Stimulated activated CD8-positive, alpha-beta memory T cell treated with anti-CD3 and anti-CD28 coated beads, Interleukin-15, amount 100 ng/mL, for 4 hours (primary cell): ENCODE measurements at places on chromosomes 5 and 9.

GRCh38 chr9:89917861-89918260 lies 313.0 kb downstream of the GADD45G start:
- no peak for DNase-seq

GRCh38 chr5:40986666-40987065 lies 77.4 kb downstream of the C7 start:
- no peak for DNase-seq

DNA sequence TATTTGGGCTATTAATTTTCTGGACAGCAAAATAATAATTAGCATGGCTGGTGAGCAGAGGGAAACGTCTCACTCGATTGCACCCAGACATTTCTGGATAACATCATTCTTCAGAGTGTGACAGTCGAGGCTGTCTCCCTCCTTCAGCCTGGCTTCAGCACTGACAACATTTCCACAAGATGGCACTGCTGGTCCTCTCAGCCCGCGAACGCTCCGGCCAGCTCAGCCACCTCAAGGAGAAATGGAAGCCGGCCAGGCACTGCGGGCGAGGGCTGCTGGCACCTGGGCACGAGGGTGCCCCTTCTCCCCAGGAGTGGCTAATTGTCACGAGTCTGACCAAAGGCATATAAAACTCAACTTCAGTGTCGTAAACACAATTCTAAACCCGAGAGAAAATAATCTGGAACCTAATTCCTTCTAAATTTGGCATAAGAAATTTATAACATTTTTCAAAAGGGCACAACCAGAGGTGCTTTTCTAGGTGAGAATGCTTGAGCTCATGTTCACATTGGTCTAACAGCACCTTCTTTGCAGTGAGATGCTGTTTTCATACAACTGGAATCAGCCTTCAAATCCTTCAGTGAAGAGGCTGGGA lies 65.9 kb downstream of the DAP start:
- no peak for DNase-seq

- no peak for DNase-seq
Observed at GRCh38 chr5:38670878-38671277, 114.4 kb upstream of the LIFR start.

DNA sequence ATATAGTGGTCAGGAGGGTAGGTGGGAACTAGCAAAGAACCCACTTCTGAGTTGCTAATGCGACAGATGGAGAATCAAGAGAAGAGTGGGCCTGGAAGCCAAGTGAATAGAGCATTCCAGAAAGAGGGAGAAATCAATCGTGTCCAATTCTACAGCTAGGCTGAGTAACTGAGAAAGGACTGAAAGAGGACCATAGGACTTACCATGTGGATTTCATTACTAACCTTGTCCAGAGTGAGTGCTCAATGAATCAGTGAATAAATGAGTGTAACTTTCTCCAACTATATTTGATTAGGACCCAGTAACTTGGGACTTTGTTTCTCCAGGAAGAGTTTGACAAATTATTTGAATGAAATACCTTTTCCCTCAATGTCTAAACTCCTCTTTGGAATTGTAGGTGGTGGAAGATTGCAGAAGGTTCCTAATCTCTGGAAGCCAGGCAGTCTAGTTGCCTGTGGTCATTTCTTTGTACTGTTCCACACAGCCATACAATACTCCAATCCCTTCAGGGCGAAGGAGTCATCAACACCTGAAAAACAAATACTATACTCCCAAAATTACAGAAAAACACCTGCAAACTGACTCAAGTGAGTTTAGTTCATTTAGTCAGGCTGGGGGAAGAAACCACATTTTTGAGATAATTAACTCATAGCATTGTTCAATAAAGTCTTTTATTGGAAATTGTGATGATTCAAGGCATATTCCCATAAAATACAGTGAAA lies 2.6 kb upstream of the F2RL1 start:
- DNase-seq, result no peak

GRCh38 chr5:5752844-5753243 lies 330.4 kb downstream of the ICE1 start:
- DNase-seq, result no peak

DNA sequence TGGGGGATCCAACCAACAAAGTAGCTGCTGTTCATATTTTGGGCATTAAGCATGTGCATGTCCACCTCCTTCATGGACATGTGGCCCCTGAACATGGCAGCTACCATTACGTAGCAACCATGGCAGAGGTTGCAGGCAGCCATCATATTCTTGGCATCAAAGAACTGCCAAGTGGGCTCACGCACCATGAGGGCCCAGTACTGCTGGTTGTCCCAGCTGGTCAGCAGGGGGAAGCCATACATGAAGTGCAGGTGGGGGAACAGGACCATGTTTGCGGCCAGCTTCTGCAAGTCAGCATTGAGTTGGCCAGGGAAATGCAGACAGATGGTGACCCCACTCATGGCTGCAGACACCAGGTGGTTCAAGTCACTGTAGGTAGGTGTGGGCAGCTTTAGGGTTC lies 9.5 kb downstream of the MTAP start:
- DNase-seq, result no peak

- no peak for DNase-seq
Observed at GRCh38 chr5:72499730-72500129, 7.5 kb downstream of the ZNF366 start.

- DNase-seq, result no peak
Observed at GRCh38 chr5:143354025-143354424, 49.5 kb downstream of the NR3C1 start.

DNA sequence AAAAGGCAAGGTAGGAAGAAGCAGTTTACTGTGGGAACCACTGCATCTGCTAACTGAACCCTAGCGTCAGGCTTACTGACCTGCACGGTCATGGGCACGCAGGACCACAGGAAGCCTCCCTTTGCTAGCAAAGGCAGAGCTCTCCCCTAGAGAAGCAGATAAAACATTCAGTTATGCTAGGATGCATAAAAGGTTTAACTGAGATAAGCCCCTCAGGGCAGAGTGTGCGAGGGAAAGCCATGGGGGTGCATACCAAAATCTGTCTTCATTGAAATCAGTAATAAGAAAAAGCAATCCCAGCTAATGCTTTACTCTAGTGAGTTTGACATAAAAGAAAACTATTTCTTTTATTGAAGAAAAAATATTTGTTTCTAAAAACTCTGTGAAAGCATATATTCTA lies 2403.7 kb upstream of the C9orf72 start:
- no peak for DNase-seq

- no peak for DNase-seq
Observed at GRCh38 chr9:136515276-136515675, 30.6 kb downstream of the NOTCH1 start.

GRCh38 chr5:67263656-67264408 lies 67.2 kb upstream of the CD180 start:
- DNase-seq, result no peak

DNA sequence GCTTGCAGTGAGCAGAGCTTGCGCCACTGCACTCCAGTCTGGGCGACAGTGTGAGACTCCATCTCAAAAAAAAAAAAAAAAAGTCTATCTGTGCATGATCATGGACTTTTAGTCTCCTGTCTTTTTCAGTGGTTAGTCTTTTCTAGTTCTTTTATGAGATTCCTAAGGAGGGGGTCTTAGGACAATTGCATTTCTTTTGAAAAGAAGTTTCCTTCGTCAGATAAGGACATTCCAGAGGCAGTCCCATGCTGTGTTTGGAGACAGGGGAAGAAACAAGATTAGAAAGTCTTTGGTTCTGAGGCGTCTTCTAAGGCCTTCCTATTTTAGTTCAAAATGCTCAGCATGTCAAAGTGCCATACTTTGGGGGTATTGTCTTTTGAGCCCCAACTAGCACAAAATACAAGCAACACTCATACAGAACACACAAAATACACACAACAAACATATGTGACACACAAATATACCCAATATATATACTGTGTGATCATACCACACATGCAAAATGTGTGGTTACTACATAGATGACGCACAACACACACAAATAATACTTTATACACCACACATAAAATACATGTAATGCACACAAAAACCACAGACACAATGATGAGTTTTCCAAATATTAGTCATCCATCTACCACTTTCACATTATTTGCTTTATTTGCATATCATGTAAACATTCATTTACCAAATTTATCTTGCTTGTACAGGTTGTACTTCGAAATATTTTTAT lies 394.5 kb downstream of the SPATA31D1 start:
- no peak for DNase-seq

DNA sequence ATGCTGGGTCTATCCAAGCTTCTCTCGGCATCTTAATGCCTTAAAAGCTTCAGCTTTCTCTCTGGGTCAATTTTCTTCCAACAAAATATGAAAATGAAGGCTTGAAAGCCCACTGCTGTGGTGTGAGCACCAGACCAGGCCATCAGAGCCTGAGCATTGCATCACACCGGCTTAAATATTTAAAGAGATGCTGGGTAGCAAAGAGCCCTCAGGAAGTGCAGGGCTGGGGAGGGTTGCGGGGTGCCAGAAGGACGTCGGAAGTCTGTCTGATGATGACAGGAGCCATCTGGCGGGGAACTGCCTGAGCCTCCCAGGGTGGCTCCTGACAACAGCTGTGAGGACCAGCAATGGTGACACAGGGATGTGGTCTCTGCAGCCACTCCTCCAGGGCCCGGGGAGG lies 185.5 kb downstream of the OLFM1 start:
- DNase-seq, result no peak

DNA sequence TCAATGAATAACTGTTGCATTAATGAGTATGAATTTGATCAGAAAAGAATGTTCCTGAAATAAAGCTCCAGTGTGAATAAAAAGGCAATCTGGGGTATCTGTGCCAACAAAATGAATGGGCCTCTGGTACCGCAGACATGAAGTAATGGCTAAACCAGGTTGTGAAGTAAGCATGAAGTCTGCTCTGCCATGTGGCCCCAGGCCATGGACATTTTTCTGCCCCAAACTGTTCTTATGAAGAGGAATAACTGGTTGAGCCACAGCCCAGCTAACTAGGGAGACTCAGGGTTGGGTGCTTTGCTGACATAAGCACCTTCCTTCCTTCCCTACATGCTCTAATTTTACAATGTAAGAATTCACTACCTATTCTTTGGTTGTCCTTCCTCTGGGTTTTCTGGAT lies 147.4 kb upstream of the LRRTM2 start:
- DNase-seq, result no peak

- DNase-seq, result no peak
Observed at GRCh38 chr5:143016777-143017516, 246.8 kb downstream of the ARHGAP26 start.

- no peak for DNase-seq
Observed at GRCh38 chr5:83441747-83442146, 29.8 kb upstream of the VCAN start.

GRCh38 chr5:148837383-148837782 lies 11.0 kb downstream of the ADRB2 start:
- DNase-seq, result no peak

GRCh38 chr5:180128671-180129261 lies 57.2 kb upstream of the RNF130 start:
- no peak for DNase-seq

- no peak for DNase-seq
Observed at GRCh38 chr5:150593593-150593992, 46.9 kb upstream of the SYNPO start.

DNA sequence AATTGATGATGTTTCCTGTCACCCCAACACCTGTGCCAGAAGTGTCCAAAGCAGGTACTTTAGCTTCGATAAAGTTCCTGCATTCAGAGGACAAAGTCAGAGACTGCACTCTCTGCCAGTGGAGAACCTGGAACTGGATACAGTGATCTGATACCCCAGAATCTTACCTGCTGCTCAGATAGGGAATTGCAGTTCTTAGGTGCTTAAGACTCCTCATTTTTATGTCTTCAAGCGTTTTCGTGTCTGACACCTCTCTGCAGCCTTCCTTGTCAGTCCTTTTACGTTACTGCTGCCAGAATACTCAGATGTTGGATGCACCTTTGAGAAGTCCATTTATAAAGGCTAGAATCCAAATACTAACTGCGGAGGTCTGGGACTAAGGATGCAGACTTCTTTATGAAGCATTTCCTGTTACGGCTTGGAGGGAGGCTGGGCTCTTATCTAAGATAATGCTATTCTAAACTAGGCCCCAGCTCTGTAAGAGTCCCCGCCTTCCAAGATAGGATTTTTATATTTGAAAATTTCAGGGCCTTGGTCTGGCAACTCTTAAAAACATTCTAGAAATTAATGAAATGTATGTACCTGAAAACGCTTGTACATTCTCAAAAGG lies 1.9 kb downstream of the ISOC1 start:
- no peak for DNase-seq

DNA sequence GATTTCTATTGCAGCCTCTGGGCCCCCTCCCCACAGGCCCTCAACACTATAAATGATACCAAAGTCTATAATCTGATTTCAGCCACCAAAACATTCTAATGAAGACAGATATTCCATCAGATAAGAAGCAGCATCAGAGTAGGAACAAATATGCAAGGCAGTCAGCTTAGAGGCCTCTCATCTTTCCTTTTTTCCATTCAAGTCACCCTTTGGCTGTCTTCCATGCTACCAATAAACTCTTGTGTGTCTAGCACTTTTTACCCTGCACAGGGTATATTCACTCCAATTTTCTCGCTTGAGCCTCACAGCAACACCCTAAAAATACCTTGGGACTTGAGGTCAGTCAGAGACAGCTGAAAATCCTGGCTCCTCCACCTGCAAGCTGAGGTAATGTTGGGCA lies 193.7 kb downstream of the BRINP1 start:
- DNase-seq, result no peak

- DNase-seq, result no peak
Observed at GRCh38 chr5:156411-157072, 34.8 kb upstream of the LRRC14B start.

DNA sequence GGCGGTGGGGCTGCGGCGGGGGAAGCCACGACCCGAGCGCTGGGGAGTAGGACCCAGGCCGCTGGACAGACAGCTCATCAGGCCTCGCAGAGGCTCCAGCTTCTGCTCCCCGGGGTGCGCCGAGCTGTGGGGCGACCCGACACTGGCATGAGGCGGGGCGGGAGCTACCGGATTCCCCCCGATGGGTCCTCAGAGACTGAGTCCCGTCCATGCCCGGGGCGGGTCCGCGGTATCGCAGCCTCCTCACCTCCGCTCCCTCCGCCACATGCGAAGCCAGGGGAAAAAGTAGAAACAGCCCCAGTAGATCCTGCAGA lies 2.6 kb upstream of the CCL27 start:
- DNase-seq, result no peak

- no peak for DNase-seq
Observed at GRCh38 chr5:168318240-168318639, 26.8 kb downstream of the WWC1 start.

- no peak for DNase-seq
Observed at GRCh38 chr9:122337556-122337929, 33.3 kb upstream of the PTGS1 start.

DNA sequence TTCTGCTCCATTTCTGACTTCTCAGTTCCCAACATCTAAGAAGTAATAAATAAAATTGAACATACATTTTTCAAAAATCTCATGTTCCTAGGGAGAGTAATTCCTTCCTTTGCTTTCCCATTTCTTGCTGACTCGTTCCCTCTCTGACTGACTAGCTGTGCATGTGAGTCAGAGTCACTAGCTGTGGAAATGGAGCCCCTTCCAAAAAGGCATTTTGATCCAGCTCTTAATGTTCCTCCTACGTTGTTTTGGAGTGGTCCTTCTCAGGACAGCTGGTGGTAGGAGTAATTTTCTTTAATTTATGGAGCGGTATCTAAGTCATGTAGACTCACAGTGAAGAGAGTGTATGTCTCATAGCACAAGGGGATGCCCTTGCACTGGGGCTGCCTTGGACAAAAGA lies 460.2 kb downstream of the GADD45G start:
- no peak for DNase-seq
